ENCODE measurements at places on chromosomes 3 and 15. TPM values are rescaled to one million over a fixed set of nuclear protein-coding genes. Genes with fewer than 3 reads are reported as not detected.
A peak's percentile ranks its signal among the peaks of the same experiment; 100 is the strongest.

ADAMTS17 gene
- 3.3 TPM for total RNA-seq

PATL2 gene
- 0.84 TPM for total RNA-seq

GPR149 gene
- total RNA-seq = not detected

PROS1 gene
- total RNA-seq = 416 TPM

GRCh38 chr15:29774900-29775299 is 47.4 kb downstream of the TJP1 start:
- no peak for DNase-seq

DNA sequence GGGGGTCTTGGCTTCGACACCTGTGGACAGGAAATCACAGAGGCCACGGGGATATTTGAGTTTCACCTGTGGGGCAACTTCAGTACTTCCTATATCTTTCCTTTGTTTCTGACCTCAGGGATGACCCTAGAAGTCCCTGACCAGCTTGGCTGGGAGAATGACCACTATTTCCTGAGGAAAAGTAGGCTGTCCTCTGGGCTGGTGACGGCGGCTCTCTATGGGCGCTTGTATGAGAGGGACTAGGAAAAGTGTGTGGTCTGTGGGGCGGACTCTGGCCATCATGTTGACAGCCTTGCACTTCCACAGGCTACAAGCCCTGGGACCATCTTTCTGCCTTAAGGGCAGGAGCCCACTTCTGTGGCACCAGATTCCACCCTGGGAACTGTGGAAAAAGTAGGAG is 43.7 kb downstream of the BTD start:
- no peak for DNase-seq

DNA sequence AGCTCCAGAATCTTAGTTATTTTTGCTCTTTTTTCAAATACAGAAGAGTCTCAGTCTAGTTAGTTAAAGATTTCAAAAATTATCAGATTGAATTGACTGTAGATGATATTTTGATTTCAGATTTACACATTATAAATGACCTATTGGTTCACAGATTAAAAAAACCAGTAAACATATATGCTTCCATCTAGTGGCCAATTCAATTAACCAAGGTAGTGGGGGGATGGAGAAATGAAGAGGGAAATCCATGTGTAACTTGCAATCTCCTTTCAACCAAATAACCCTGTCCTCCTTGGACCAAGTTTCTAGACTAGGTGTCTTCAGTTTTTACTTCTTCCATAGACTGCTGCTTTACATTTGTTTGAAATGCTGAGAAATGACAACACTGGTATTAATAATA is 789.8 kb downstream of the ROBO1 start:
- no peak for DNase-seq

DNA sequence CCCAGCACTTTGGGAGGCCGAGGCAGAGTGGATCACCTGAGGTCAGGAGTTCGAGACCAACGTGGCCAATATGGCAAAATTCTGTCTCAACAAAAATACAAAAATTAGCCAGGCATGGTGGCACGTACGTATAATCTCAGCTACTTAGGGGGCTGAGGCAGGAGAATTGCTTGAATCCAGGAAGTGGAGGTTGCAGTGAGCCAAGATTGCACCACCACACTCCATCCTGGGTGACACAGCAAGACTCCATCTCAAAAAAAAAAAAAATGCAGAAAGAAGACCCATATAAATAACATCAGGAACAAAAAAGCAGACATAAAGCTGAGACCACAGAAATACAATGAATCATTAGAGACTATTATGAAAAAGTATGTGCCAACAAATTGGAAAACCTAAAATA is 235.2 kb upstream of the VEPH1 start:
- no peak for DNase-seq

GRCh38 chr3:39260957-39261356 is 18.9 kb downstream of the CX3CR1 start:
- DNase-seq = peak; percentile 91

DNA sequence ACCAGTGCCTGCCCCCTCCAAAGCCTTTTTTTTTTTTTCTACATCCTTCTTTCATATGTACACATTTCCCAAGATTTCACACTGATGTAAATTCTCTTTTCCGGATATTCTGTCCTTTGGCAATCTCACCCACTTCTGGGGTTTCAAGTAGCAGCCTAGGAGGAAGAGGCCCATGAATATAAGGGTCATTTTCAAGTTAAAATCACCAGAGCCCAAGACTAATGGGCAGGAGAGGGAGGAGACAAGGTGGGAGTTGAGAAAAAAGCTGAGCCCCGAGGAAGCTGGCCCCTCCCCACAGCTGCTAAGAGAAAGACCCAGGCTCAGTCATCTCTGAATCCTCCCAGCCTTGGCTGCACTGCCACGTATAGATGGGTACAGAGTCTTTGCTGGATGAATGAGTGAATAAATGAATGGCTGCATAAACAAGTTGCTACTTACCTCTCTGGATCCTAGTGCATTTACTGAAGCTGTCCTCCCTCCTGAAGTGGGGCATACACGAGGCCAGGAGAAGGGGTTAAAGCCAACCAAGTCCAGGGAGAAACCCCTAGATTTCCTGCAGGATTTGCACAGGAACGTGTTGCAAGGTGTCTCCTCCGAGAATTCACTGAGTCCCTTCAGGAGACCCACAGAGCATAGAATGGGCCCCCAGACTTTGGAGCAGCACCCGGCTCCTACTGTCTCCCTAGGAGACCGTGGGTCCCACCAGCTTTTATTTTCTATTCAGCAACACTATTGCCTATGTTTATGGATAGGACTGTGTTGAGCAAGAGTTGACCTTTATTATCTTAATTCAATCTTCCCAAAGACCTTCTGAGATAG is 100.8 kb upstream of the LIPC start:
- no peak for DNase-seq

GRCh38 chr15:24945711-24946110 is 9.1 kb upstream of the SNRPN start:
- DNase-seq = no peak

- no peak for DNase-seq
These were observed 151.3 kb upstream of the STRIT1 start for GRCh38 chr3:155444771-155445170.

Data from tibial nerve (tissue), 4 donors.